ENCODE measurements at places on chromosomes 5 and 9. TPM values are rescaled to one million over a fixed set of nuclear protein-coding genes. Genes with fewer than 3 reads are reported as not detected.

DNA sequence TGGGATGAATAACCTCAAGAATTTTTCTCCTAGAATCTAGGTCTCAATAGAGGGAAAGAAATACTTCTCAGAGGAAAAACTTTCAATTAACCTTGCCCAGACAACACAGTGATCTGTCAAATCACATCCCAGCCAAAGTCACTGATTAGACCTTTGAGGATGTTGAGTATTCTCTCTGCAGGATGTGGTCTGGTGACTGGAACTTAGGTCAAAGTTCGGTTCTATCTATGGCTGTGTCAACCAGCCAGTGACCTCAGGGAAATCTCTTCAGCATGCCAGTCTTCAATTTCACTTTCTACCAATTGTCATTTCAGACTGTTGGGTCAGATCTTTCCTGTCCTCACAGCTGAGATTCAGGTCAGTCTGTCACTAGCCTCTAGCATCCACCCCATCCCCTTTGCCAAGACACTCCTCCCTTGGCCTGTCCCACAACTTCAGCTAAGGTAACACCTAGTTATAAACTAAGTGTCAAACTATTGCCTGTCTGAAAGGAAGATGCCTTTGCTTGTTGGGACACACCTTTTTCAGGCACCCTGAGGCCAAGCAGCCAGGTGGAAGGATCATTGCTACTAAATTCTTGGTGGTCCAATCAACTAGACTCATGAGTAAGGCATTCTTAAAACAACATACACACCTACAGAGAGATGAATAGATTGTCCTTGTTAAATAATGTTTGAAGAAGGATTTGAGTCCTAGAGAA, 156.3 kb upstream of the FST start:
- DNase-seq = no peak

DNA sequence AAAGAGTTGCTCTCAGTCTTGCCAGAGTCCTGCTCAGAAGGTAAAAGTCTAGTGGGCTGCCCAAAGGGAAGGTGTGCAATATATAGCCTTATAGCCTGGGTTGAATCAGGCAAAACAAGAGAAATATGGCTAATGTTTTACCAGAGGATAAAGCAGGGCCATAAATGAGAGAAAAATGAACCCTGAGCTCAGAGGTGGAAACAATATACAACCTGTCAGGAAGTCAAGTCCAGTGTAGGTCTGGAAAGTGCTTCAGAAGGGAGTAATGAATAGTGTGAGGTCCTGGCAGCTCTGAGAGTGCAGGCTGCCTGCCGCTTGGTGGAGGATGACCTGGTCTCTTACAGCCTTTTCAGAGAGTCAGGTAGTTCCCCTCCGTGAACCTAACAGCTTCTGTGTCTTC, 177.8 kb upstream of the TNC start:
- no peak for DNase-seq

DNA sequence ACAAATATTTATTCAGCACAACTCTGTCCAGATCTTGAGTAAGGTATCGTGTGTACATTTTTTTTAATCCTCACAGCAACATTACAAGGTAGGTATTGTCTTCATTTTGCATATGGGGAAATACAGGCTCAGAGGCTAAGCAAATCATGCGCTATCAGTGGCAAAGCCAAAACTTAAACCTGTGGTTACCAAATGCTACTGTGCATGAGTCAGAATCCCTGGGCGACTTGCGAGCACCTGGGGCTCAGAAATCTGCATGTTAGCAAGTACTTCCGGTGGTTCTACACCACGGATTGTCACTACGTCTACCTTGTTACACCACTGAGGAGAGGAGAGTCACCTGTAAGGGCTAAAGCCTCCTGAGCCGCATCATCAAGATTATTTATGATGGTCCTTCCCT, 21.3 kb downstream of the C5orf58 start:
- peak; percentile 79 for DNase-seq

DNA sequence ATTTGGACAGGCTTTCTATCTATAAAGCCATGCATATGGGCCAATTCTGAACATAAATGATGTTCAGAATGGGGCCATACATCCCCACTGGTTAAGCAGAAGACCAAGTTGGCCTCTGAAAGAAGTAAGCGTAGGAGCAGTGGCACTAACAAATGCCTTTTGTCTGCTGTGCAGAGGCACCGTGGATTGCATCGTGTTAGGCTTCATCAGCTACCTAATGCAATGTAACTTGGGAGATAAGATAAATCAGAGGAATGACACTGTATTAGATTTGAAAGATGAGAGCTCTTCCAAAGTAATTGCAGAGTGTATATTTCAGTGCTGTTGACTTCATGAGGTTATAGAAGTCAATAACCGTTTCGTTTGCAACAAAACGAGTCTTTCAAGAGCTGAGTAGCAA, 148.1 kb downstream of the PARP8 start:
- DNase-seq = no peak

GRCh38 chr5:132828846-132829494, 1.5 kb downstream of the SHROOM1 start:
- DNase-seq = no peak

DNA sequence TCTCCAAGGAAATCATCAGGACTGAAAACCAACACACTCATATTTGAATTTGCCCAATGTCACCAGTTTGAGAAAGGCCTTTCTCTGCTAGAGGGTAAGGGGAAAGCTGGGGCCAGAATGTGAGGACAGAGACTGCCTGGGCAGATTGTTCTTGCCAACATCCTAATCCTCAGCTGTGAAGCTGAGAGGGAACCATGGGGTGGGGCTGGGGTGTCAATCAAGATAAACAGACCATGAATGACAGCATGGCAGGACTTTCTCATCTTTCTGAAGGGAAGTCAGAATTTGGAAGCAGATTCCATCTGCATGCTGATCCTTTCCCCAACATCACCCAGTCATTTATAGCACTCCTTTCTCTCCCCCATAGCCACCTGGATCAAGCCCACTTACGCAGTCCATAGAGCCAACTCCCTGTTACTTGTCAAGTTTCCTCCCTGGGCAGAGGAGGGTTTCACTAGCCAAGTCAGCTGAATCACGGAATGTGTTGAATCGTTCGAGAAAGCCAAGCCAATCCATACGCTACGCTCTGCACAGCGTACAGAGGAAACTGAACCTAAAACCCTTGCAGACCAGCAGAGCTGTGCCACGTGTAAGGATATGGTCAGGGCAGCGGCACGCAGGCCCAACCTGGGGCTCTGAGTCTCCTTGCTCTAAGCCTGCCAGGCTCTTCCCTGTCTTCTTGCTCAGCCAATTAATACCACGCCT, 14.9 kb downstream of the GLDC start:
- DNase-seq = no peak

DNA sequence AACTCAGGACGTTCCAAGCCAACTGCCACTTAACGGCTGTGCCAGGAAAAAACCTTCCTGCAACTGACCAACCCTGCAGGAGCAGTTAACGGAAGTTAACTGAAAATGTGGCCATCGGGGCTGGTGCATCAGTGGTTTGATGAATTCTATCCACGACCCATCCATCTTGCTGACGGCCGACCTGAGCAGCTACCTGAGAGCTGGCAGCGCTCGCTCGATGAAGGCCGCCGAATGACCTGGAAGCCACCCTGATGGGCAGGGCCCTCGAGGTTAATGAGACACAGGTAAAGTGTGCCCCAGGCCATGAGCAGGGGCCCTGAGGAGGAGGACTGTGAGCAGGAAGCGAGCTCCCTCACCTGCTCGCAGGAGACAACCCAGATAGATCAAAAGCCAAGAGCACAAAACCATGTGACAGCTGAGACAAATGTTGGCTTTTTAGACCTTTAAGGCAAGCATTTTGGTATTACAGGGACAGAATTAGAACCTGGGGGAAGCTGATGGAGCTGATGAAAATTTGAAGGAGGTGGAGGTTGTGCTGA, 35.3 kb upstream of the FLT4 start:
- DNase-seq = no peak

GRCh38 chr5:176334031-176334770, 27.4 kb downstream of the KIAA1191 start:
- no peak for DNase-seq

GRCh38 chr5:139486201-139486600, 3.6 kb upstream of the STING1 start:
- no peak for DNase-seq

GRCh38 chr9:112173489-112174221, 1.4 kb downstream of the SUSD1 start:
- no peak for DNase-seq

DNA sequence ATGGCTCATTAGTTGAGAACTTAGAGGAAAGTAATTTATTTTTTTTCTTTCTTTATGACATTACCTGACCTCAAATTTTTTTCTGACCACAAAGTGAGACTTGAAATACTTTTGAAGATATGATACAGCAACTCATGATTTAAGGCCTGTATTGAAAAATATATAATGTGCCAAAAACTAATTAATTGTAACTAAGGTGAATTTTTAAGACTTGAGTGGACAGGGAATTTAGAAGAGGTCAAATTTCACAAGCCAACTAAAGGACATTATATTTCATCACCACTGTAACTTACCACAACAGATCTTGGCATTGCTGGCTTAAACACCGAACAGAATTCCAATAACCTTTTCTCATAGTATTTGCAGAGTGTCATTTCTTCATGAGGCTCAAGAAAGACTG, 1.8 kb downstream of the CCNH start:
- no peak for DNase-seq

DNA sequence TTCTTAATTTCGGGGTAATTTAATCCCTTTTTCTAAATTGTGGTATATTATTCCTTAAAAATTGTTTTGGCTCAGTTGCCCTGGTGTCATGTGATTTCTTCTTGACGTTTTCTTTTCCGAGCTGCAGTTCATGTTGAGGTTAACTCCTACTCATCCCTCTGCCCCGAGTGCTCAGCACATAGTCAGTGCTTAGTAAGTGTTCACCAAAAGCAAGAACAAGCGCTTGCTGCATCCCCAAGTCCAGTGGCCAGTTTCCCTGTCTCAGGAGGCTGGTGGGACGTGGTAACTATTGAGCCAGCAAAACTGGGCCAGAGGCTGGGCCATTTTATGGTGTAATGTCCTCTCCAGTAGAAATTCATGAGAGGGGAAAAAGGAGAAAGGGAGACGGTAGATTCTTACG, 23.3 kb downstream of the TRIO start:
- no peak for DNase-seq

DNA sequence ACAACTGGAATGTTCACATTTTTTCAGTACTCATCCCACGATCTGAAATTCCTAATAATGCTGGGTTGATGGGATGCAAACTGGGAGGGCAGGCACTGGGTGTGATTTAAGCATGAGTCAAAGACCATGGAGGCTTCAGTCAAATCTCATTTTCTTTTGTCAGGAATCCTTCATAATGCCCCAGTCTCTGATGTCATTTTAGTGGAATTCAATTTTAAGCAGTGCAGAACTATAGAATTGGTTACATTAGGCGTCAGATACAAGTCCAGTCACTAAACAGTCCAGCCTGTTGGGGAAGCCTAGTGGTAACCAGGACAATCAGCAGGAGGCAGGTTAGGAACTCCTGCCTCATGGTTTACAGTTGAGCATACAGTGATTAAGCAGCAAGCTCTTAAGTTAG, 41.0 kb upstream of the TMEM215 start:
- DNase-seq = no peak

GRCh38 chr5:55173687-55174230, 782 bp upstream of the CDC20B start:
- no peak for DNase-seq

GRCh38 chr5:167264348-167264747, 1027.1 kb upstream of the WWC1 start:
- DNase-seq = no peak

DNA sequence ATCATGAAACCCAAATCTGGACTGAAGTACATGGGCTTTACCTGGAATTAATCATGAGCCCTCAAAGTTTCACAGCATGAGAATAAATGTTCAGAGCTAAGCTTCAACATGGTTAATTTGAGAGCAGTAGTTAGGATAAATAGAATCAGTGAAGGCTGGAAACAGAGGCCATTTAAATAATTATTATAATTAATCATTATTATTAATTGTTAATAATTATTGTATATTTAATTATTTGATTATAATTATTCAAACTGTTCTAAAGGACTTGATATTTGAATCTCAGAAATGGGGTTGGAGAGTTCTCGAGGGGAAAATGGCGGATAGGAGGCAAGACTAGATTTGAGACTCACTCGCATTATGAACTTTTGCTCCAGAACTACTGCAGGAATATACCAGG, 119.6 kb upstream of the ITGA1 start:
- DNase-seq = no peak

GRCh38 chr5:158194561-158194976, 335.6 kb upstream of the CLINT1 start:
- no peak for DNase-seq

- DNase-seq = no peak
These were observed 55.0 kb upstream of the SLC46A2 start for GRCh38 chr9:112945620-112946208.

DNA sequence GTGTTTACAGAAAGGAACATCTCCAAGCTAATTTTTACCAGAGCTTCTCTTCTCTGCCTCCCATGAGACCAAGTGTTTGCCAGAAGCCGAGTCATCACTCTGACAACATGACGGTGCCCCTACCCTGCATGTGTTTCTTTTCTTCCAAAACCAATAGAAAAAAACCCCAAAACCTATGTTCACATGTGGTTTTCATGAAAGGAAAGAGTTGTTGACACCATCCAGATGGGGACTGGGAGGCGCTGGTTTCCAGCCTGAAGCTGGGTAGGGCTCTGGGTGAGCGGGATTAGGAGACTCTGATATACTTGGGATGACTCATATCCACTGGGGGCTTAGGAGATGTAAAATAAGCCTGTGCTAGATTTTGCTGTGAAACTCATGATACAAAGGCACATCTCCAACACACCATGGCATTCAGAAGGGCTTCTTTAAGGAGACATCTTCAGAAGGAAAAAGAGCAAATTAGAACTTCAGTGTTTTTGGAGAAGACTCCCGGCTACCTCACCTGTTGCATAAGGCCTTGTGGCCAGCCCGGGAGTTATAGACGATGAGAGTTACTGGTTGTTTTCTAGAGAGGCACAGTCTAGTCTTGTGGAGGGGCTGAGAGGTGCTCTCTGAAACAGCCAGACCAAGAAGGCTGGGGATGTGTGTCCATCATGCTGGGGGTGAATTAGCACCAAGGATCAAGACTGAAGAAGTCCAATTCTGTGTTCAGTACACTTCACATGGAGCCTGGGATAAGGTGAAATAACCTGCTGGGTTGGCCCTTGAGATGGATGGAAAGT, 108.9 kb upstream of the LHFPL2 start:
- no peak for DNase-seq

DNA sequence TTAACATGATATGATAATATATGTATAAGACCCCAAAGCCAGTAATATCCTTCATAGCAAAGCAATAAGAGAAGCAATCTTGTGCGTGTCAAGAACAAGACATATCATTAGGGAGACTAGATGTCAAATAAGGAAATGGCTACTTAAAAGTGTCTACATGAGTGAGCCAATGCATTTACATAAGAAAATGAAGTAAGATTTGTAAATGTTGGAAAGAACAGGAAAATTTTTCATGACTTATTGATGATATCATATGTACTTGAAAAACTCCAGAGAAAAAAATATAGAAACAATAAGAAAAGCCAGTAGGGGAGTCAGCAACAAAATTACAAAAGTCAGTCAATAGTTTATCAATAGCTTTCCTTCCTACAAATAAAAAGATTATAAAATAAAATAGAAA, 13.8 kb upstream of the MCTP1 start:
- DNase-seq = no peak

GRCh38 chr9:84970432-84970831, 300.9 kb downstream of the NTRK2 start:
- no peak for DNase-seq

The CCDC183 gene
- 2.3 TPM for total RNA-seq

The RMI1 gene
- 6.7 TPM for total RNA-seq

The C8G gene
- total RNA-seq = 2.2 TPM

The ATP6V0E1 gene
- 158 TPM for total RNA-seq

The SPATA31C1 gene
- not detected for total RNA-seq

The YIPF5 gene
- 50.5 TPM for total RNA-seq

The CNTLN gene
- total RNA-seq = 0.11 TPM

The PARP8 gene
- 184 TPM for total RNA-seq

The KIF24 gene
- 0.32 TPM for total RNA-seq

The ALDOB gene
- not detected for total RNA-seq

The CCDC107 gene
- 28.4 TPM for total RNA-seq
